ENCODE measurements at places on chromosomes 11 and 22.

GRCh38 chr22:49967706-49968208 is 7.2 kb downstream of the PIM3 start:
- peak; percentile 90 for DNase-seq

DNA sequence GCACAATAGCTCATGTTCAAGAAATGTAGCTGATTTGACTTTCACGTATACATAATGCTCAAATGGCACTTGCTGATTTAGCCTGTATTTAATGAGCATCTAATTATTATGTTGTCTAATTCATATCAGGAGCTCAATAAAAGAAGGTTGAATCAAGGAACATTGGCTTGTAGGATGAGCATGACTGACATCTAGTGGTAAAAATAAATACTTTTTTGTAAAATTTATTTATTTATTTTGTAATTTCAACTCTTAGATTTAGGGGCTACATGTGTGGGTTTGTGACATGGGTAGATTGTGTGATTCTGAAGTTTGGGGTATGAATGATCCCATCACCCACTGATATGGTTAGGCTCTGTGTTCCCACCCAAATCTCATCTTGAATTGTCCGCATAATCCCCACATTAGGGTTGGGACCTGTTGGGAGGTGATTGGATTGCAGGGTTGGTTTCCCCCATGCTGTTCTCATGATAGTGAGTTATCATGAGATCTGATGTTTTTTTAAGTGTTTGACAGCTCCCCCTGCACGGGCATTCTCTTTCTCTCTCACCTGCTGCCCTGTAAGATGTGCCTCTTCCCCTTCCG is 1.7 kb upstream of the OR52E5 start:
- DNase-seq, result no peak

DNA sequence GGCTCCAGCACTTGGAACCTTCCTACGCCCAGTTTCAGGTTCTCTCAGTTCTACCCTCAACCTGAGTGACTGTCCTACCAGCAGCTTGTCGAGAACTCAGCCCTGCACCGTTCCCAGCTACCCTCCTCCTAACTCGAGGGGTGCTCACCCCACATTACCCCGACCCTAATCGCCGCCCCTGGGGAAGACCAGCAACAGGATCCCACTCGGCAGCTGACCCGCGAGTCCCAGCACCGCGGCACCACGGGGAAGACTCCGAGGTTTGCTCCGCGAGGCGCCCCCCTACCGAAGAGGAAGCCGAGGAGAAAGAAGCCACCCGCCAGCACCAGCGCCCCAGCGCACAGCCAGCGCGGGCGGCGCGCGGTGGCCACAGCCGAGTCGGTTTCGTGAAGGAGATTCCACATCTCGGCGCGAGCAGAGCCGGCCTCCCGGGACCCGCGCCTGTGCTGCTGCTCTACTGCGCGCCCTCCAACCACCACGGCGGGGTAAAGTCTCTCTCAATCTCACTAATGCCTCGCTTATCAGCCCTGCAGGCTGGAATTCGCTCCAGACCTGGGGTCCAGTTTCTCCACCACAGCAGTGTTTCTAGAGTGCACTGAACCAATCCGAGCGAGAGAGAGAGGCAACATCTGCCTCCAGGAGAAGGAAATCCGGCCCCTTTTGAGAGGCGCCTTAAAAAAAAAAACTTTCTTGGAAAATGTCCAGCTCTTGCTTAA is at the start of gene FOLH1:
Gene FOLH1, minus strand, starts transcription at position 597 of the 716 bp plus-strand sequence. Its CDS starts 193 bp downstream, at position 404.
- no peak for DNase-seq

DNA sequence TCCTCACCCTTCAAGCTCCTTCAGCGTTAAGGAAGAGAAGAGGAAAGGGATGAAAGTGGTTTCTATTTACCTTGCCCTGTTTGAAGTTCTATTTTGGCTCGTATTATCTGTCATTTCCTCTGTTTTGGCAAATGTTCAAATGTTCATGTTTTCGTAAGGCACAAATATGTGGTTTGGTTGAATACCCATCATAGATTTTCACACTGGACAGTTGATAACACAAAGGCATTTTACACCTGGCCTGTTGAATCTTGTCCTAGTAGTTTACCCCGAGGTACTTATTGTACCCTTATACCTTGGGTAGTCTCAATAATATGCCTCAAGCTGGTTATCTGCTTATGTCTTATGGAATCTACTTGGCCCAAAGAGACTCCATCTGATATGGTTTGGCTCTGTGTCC is 706.9 kb downstream of the METTL15 start:
- DNase-seq, result no peak

GRCh38 chr11:60077981-60078380 is 10.5 kb upstream of the MS4A2 start:
- no peak for DNase-seq

DNA sequence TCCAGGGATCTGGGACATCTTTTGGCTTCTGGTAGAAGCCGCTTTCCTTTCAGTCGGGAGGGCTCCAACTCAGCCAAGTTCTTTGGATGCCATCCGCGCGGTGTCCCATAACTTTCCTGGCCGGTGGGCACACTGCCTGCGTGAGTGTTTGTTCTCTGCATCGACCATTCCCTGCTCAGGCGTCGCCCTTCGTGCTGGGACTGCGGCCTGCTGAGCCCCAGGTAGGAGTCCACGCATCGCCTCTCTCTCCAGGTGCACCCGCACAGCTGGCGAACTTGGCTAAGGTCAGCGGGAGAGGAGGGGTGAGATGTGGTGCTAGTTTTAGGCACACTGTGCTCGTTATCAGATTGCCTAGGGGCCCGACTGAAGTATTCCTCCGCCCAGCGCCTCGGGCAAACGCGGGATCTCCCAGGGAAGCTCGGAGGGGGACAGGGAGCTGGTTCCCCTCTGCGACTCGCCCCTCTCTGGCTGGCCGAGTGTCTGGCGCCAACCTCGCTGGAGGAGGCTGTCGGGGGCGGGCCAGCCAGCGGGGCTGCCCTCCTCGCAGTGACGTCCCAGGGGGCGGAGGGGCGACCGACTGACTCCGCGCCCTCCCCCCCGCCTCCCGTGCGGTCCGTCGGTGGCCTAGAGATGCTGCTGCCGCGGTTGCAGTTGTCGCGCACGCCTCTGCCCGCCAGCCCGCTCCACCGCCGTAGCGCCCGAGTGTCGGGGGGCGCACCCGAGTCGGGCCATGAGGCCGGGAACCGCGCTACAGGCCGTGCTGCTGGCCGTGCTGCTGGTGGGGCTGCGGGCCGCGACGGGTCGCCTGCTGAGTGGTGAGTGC is at the start of gene LAYN:
Gene LAYN, plus strand, starts transcription at position 607 of the 823 bp plus-strand sequence. Its CDS starts 124 bp downstream, at position 731.
- no peak for DNase-seq

DNA sequence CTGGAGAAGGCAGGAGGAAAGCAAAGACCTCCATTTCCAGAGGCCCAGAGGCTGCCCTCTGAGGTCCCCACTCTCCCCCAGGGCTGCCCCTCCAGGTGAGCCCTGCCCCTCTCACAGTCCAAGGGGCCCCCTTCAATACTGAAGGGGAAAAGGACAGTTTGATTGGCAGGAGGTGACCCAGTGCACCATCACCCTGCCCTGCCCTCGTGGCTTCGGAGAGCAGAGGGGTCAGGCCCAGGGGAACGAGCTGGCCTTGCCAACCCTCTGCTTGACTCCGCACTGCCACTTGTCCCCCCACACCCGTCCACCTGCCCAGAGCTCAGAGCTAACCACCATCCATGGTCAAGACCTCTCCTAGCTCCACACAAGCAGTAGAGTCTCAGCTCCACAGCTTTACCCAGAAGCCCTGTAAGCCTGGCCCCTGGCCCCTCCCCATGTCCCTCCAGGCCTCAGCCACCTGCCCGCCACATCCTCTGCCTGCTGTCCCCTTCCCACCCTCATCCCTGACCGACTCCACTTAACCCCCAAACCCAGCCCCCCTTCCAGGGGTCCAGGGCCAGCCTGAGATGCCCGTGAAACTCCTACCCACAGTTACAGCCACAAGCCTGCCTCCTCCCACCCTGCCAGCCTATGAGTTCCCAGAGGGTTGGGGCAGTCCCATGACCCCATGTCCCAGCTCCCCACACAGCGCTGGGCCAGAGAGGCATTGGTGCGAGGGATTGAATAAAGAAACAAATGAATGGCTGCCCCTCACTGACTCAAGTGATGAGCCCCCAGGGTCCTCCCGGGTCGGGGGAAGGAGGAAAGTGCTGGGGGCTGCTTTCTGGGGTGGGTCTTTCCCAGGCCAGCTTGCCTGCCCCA is 10.8 kb downstream of the SLC22A12 start:
- DNase-seq, result no peak

- DNase-seq, result peak; percentile 87
Measured at GRCh38 chr11:134139873-134140331, 71.0 kb downstream of the JAM3 start.

- no peak for DNase-seq
Measured at GRCh38 chr11:3104961-3105790, 48.0 kb upstream of the CARS1 start.

DNA sequence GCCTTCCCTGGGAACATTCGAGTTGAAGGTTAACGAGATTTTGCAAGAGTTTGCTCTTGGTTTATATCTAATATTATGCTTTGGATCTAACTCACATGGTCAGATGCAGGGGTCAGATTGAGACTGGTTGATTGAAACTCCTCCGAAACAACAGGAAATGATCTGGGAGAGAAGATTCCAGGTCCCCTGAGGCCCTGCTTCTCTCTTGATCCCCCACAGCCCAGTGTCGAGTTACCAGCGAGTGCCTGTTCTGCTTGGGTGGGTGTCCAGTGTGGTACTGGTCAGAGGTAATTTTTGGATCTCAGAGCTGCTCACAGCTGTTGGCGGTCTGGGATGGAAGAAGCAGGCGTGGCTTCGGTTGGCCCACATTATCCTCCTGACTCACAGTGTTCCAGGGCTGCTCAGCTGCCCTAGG is 9.2 kb downstream of the FBLN1 start:
- DNase-seq, result peak; percentile 66

GRCh38 chr11:45927684-45928413 is 5.4 kb downstream of the LARGE2 start:
- DNase-seq, result peak; percentile 81

DNA sequence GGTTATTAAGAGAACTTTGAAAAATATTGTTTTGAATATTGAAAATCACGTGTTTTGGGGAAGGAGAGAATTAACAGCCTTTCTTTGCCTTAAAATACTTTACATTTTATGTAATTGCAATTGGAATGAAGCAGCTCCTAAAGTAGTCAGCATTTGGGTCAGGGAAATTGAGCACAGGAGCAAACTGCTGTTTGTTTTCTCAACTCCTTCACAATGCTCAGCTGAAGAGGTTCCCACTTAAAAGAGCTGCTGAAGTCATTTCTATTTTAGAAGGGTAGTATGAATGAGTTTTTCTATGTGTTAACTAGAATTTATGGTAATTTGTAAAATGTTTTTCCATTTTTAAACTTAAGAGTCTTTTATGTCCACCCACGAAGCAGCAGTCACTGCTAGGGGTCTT is 8.1 kb upstream of the UCP2 start:
- no peak for DNase-seq

DNA sequence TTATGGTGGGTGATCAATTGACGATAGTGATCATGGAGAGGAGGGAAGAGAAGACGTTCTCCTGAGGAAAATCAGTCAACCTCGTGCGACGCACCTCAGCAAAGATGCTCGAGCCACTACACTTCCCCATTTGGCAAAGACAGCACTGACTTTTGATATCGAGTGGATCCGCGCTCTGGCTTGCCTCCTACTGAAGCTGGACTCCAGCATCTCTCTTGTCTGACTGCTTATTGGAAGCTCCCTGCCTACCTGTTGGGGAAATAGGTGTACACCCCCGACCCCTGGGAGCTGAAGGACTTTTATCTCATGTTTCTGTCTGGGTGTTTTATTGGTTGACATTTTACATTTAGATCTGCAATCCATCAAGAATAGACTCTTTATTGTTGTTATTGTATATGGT is 476.8 kb upstream of the B3GAT1 start:
- no peak for DNase-seq

DNA sequence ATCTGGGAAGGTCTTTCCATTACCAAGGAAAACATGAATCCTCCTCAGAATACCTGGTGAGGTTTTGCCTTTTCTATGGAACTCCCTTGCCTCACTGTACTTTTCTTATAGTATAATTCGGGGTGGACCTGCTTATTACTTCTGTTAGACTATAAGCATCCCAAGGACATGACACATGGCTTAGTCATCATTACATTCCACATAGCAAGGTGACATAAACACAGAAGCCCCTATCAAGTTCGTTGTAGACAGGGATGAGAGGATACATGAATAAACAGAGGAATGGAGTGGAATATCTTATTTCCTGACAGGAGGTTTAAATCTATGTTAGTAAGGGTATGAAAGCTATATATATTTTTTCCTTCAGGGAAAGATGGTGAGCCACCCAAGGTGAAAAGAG is 532.2 kb upstream of the CCDC90B start:
- DNase-seq, result no peak

DNA sequence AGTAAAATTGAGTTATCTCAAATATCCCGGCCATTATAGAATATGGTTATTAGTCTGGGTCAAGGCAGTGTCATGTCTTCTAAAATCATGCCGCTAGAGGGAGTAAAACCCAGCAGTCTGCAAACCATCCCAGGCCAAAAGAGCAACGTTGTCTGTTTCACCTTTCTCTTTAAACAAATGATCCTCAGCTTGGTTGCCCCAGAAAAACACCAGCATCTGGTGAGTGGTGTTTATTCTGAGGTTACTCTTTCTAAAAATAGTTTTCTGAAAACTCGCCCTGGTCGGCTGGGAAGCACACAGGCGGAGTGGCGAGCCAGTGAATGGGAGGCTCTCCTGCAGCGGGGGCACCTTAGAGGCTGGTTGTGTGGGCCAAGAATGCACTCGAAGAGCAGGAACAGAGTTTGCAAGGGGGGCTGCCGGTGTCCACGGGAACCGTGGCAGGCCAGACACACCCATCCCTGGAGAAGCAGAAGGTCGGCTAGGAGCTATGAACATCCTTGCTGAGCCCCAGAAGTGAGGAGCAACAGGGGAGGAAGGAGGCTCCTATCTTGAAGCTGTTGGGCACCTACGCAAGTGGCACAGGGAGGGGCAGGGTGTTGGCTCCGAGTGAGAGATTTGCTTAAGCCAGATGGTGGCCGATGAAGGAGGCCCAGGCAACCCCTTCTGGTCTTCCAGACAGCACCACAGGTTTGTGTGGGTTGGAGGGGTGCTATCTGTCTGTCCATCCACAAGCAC is 297.1 kb downstream of the ETS1 start:
- DNase-seq, result peak; percentile 87

- no peak for DNase-seq
Measured at GRCh38 chr11:20760811-20761210, 91.4 kb downstream of the NELL1 start.

- DNase-seq, result no peak
Measured at GRCh38 chr11:124394408-124394807, 4.4 kb downstream of the OR8B3 start.

DNA sequence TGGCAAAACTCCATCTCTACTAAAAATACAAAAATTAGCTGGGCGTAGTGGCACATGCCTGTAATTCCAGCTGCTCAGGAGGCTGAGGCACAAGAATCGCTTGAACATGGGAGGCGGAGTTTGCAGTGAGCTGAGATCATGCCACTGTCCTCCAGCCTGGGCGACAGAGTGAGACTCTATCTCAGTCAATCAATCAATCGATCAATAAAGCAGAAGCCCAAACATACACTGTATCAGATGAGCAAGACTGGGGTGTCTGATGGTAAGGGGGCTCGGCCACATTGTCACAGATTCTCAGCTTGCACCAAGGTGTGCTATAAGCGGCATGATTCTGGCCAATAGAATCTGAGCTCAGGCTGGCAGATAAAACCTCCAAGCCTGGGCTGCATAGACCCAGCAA is 261.1 kb downstream of the BUD13 start:
- DNase-seq, result peak; percentile 45

- no peak for DNase-seq
Measured at GRCh38 chr22:24106385-24107381, 74.6 kb upstream of the SUSD2 start.

Measured in lower leg skin (tissue), 4 donors.